IPS-NIHi11 (cell line): ENCODE measurements at places on chromosomes 2 and 18.

- DNase-seq, result no peak
These were observed 71.4 kb downstream of the COPS8 start for GRCh38 chr2:237156857-237157779.

GRCh38 chr18:59712311-59712710 is 15.1 kb upstream of the CCBE1 start:
- no peak for DNase-seq

DNA sequence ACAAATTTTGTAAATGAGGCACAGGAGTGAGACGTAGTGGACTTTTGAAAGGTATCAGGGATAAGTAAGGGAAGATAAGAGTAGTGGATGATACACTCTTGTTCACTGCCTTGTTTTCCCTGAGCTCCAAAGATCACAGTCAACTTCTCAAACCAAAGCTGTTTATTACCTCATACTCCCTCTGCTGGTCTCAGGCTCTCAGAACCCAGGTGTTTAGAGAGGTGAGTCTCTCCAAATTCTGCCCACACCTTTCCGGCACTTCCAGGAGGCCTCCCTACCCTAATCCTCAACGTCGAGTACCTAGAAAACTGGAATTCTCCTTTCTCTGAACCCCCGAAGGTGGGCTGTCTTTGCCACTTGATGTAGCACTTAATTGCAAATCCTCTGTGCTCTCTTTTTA is 621.1 kb downstream of the BCL11A start:
- DNase-seq, result peak; percentile 46

DNA sequence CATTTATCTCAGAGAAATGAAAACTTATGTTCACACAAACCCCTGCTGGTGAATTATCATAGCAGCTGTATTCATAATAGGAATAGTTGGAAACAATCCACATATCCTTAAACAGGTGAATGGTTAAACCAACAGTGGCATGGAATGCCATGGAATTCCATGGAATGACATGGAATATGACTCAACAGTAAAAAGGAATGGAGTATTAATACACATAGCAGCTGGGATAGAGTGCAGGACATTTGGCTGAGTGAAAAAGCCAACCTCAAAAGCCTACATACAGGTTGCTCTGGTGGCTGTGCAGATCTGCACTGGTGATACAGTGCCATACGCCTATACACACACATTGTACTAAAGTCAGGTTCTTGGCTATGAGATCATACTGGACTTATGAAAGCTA is 69.5 kb downstream of the FAM168B start:
- DNase-seq, result no peak

- DNase-seq, result no peak
These were observed 84.5 kb downstream of the RND3 start for GRCh38 chr2:150402953-150403352.

DNA sequence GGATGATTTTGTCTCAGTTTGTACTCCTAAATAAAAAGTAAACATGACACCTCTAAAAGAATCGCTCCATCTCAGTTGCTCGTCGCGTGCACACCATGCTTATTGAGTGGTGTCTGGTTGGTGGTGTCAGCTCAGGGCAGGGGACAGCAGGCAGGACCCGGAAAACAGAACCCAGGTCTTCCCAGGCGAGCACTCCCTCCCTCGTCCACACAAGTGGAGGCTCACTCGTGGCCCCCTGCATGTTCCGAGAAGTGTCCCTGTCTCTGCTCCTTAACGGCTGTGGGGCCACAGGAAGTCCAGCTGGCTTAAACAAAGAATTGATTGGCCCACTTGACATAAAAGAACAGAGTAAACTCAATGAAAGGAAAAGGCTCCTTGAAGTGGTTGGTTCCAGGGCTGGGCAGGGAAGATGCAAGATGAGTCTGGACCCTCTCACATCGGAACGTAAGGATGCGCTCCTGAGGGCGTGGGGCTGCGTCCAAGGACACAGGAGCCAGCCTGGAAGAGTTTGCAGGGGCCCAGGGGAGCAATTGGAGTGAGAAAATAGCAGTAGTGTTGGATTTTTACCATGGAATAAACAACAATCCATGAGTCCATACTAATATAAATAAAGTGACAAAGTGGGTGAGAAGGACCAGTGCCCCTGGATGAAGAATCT is 13.1 kb upstream of the CNDP1 start:
- no peak for DNase-seq

DNA sequence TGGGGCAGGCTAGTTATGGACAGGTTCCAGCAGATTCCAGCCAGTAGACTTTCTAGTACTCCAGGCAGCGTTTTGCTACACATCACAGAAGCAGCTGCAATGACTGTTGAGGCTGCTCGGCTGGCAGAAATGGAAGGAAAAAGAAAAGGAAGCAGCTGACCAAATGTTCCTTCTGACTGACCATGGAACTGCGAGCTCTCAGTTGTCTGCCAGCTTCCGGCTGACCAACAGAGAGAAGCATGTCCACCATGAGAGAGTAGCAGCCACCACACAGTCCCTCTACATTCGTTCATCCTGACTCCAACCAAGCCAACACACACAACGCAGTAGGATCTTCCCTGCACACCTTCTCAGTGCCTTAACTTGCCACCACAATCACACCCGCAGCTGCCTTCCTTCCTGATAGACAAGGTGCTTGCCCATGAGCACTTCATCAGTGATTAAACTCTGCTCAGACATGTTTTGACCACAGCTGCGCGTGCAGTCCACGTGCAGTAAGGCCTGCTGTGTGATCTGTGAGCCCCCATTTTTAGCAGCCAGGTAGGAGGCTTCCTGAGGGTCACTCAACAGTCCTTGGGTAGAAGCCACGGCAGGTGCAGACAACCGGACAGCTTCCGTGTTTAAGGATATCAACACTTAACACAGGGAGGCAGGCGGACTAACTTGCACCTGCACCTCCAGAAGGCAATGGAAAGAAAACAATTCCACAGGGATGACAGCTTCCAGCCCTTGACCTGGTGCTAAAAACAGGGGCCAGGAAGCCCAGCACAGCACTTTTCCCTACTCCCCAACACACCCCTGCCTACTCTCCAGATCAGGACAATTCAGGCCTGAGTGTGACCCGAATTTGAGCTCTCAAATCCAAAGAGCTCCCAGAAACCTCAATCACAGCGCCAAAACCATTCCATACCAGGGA is 996 bp downstream of the TGFBRAP1 start:
- no peak for DNase-seq

- no peak for DNase-seq
These were observed 19.5 kb downstream of the LIPG start for GRCh38 chr18:49581371-49581770.

- no peak for DNase-seq
These were observed 633 bp downstream of the MALT1 start for GRCh38 chr18:58671632-58672564.

GRCh38 chr2:101805152-101806088 is 107.9 kb downstream of the MAP4K4 start:
- no peak for DNase-seq

DNA sequence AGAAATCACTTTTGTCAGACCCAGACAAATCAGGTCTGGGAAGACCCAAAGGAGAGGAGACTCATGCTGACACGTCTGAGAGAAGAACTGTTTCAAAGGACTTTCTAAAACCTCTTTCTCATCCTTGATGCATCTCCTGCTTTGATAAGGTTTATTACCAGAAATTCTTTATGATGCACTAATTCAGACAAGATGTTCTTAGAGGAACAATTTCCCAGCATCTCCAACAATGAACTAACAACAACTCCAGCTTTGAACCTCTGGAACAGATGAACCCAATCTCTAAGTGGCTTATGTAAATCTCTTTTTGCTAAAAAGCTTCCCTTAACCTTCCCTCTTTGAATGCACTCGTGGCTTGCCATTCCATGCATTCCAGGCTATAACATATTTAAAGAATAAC is 15.9 kb upstream of the SERPINB11 start:
- no peak for DNase-seq

DNA sequence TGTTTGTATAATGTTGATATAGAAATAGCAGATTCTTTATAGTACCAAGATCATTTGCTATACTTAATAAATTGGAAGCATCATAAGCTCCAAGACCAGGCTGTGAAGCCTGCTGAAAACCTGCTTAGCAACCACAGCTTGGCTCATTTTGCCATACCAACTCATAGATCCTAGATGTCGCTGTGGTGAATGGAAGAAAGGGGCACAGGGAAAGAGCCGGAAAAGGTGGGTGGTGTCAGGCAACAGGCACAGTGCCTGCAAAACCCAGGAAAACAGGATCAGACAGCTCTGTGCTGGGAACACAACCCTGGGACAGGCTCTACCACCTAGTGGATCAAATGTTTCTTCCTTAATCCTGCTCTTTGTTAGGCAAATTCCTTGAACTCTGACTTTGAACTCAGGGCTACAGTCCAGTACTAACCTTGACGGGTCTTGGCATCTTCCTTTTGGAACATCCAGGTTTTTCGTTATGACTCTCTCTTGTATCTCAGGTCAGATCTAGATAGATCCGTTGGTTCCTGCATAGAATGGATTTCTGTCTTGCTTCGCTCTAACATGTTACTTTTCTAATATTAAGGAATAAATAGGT is 31.6 kb downstream of the TWSG1 start:
- peak; percentile 84 for DNase-seq

DNA sequence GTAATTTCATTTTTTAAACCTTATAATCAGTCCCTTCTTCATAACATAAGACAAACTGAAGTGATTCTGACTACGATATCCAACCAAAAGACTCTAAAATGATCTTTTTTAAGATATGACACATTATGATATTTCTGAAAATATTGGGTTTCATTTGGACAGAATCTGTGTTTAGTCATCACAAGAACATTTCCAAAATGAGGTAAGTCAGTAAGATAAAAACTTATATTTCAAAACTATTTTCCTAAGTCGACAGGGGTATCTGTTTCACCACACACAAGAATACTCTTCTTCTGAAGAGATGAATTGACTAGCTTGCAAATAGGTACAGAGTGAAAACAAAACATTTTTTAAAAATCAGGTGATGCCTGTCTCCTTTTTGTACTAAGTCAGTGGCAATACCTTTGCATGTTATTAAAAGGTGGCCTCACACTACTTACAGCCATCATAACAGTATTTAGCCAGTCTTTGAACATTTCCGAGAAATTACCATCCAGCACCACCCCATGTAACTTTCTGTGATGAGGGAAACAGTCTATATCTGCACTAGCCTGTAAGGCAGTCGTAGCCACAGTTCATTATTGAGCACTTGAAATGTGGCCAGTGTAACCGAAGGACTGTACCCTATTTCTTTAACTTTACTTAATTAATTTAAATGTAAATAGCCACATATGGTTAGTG is 13.5 kb downstream of the STK39 start:
- no peak for DNase-seq

GRCh38 chr2:105309147-105309545 is 20.4 kb downstream of the TGFBRAP1 start:
- peak; percentile 21 for DNase-seq

DNA sequence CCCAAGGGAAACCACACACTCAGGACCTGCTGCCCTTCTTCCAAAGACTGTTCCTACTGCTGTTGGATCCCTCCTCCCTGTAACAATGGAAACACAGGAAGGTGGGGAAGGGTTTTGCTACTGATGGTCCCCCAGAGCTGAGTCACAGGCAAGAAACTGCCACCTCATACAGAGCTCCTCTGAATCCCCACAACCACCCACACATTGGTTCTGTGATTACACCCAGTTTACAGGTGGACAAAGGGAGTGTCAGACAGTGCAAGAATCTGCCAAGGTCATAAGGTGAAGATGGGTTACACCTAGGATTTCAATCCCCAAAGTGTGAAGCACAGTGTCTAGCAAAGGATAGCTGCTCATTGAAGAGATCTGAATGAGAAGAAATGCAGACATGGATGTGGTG is 141.7 kb upstream of the LMAN1 start:
- no peak for DNase-seq

GRCh38 chr2:182321096-182321495 is 105.7 kb downstream of the PDE1A start:
- DNase-seq, result no peak

DNA sequence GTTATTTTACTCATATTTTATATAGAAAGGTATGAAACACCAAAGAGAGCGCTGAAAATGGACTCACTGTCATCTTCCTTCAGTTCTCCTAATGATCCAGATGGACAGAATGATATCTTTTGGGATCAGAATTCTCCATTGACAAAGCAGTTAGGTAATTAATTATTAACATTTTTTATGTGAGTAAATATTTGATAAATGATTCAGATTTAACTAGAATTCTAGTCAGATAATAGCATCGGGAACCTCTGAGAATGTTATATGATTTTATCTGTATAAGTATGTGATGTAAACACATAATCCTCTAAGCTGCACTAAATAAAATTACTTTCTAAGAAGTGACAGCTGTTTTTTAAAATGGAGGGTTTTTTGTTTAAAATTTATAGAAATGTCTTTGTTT is 2.0 kb downstream of the ETAA1 start:
- no peak for DNase-seq

DNA sequence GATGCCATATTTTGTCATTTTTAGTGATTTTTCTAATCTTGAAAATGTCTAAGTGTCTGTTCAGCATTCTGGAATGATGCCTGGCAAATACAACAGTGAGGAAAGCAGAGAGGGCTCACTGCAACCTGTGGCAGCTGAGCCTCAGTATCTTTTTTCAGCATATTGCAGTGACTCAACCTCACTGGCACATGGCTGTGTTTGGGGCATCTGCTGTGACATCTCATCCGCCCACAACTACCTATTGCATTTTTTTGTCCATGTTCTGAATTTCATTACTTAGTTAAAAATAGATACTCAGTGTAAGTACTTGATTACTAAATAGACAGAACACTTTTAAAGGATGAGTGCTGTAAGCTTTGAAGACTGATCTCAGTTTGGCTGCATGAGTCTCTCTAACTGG is 10.7 kb downstream of the BABAM2 start:
- no peak for DNase-seq

GRCh38 chr2:18637196-18637595 is 47.8 kb upstream of the NT5C1B start:
- no peak for DNase-seq

GRCh38 chr18:11258039-11258610 is 108.8 kb upstream of the PIEZO2 start:
- DNase-seq, result no peak

GRCh38 chr2:12686708-12687283 is 29.9 kb upstream of the TRIB2 start:
- DNase-seq, result no peak

- no peak for DNase-seq
These were observed 481.8 kb downstream of the SPAG16 start for GRCh38 chr2:213766062-213766461.

GRCh38 chr18:11004951-11005350 is 144.4 kb downstream of the PIEZO2 start:
- no peak for DNase-seq

GRCh38 chr2:142868229-142868762 is 9.2 kb upstream of the KYNU start:
- DNase-seq, result no peak

GRCh38 chr2:39621596-39621995 is 44.1 kb upstream of the TMEM178A start:
- DNase-seq, result no peak

DNA sequence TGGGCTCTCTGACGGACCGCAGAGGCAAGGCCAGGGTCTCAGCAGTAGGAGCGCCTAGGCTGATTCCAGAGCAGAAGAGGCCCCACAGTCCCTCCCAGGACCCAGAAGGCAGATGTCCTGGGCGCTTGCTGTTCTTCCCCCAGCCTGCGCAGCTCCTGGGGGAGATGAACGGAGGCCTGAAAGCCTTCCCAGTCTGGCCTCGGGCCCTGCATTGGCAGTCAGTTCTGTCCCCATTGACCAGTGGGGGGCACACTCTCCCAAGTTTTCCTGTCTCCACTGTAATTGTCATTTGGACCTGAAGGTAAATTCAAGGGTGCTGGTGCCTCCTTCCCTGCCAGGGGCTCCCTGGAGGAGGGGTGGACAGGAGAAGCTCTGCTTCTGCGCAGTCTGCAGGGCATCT is 345.7 kb downstream of the CYP26B1 start:
- peak; percentile 82 for DNase-seq

- no peak for DNase-seq
These were observed 121.0 kb downstream of the RBMS1 start for GRCh38 chr2:160372585-160372984.

- no peak for DNase-seq
These were observed 289.8 kb downstream of the ICOS start for GRCh38 chr2:204226305-204226880.
